Psoas muscle (tissue), 8 donors: ENCODE measurements at places on chromosomes 6 and 20.

DNA sequence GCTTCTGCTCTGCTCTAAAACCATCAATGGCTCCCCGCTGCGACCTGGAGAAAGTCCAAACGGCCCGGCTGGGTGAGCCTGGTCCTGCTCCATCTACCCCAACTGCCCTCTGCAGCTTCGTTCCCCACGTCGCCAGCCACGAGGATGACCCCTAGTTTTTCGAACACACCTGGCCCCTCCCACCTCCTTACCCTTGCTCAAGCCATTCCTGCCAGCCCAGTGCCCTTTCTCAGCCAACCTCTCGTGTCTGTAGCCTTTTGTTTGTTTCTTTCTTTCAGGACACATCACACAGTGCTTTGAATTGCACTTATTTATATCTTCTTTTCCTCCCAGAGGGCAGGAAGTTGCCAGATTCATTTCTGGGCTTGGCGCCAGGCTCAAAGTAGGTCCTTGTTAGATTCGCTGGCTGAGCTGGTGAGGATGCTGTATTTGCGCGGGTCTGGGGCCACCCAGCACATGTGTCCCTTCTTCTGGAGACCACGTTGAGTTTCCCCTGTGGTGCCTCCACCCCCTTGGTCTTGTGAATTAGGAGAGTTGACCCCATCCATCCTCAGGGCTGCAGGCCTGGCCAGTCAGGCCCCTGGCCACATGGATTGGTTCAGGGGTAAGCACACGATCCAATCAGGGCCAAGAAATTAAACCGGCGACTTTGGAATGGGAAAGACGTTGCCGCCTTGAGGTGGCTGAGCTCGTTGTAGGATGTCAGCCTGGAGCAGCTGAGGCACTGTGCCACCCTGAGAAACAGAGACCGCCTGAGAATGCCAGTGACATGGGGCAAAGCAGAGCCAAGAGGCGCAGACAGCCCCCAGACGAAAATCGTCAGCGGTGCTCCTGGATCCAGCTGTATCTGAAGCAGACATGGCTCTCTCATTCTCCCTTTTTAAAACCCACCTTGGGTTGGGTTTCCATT, 156.0 kb downstream of the CEBPB start:
- peaks cover 16% of the 10 kb centered on the region for H3K4me1 ChIP-seq
- no peaks in the 10 kb centered on the region for H3K36me3 ChIP-seq
- peak; percentile 85 for DNase-seq
- H3K27me3 ChIP-seq, result no peaks in the 10 kb centered on the region
- H3K4me3 ChIP-seq, result peak overlapping the region; percentile 31

DNA sequence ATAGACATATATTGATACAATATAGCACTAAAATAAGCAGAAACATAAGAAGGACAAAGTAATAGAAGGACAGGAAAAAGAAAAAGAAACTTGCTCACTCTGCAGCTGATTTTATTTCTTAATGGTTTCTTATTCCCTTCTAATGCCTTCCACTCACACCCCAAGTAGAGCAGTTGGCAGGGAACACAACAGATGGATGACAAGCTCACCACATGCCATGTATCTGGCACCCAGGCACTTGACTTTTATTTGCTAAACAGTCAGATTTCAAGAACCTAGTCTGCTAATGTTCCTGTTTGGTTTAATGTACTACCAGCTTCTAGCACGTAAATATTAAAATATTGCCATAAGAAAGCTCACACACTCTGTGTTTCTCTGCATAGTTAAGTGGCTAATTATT, 87.1 kb downstream of the COL19A1 start:
- H3K4me1 ChIP-seq, result peaks cover 49% of the 10 kb centered on the region
- H3K36me3 ChIP-seq, result no peaks in the 10 kb centered on the region
- peak overlapping the region; percentile 44 for H3K27ac ChIP-seq

DNA sequence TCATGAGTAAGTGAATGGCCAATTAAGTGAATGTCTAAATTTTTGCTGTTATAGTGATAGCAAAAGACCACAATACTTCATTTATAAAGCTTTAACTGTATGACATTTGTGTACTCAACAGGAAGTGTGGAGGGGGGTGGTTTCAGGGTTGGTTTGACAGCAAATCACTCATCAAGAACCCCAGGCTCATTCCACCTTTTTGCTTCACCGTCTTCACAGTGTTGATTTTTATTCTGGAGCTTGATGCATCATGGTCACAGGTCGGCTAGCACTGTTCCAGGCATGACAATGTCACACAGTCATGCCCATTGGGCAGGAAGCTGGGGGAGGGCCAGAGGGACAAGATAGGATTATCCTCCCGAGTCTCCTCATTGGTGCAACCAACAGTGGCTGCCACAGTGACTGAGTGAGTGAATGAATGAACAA, 75.0 kb downstream of the MDGA1 start:
- H3K27ac ChIP-seq, result no peak overlapping the region
- no peaks in the 10 kb centered on the region for H3K36me3 ChIP-seq
- H3K27me3 ChIP-seq, result peaks cover 55% of the 10 kb centered on the region
- H3K4me3 ChIP-seq, result no peak overlapping the region
- no peak for DNase-seq

GRCh38 chr20:62111148-62111547, 11.1 kb upstream of the LSM14B start:
- H3K36me3 ChIP-seq, result no peaks in the 10 kb centered on the region
- H3K27ac ChIP-seq, result no peak overlapping the region
- H3K4me1 ChIP-seq, result no peaks in the 10 kb centered on the region
- no peak overlapping the region for H3K4me3 ChIP-seq

DNA sequence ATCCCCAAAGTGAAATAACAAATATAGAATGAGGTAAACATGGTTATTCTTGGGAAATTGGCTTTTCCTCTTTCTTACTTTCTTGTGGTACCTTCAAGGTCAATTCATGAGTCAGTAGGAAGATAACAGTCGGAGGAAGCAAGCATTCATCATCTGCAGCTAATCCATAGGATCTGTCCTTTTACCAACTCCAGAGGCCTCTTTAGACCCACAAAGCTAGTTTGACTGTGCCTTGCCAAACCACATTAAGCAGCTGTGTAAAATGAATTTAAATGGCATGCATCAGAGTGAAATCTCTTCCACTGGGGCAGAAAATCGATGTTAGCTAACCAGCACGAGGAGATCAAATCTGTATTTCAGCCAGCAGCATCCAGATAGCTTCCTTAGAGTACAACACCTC, 171.3 kb downstream of the TMEM242 start:
- H3K36me3 ChIP-seq, result no peaks in the 10 kb centered on the region
- DNase-seq, result no peak
- H3K4me1 ChIP-seq, result peaks cover 18% of the 10 kb centered on the region

DNA sequence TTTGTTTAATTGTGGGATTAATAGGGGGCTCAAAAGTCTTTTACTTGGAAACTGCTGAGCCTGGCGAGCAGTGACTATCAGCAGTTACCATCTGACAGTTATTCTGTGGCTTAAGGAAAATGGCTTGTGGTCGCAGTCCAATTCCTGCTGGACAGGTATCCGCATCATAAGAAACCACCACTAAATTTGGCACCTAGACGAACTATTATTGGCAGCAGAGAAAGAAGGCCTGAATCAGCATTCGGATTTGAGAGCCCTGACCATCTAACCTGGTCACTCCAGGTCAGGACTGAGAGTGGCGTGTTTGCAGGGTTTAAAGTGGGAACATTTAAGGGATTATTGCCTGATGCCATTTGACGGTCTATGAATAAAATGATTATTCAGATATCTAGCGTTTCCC, 146.4 kb downstream of the RPS12 start:
- H3K27me3 ChIP-seq, result no peaks in the 10 kb centered on the region
- H3K36me3 ChIP-seq, result no peaks in the 10 kb centered on the region
- no peak for DNase-seq
- H3K27ac ChIP-seq, result peak overlapping the region; percentile 7
- peaks cover 26% of the 10 kb centered on the region for H3K4me1 ChIP-seq
- no peak overlapping the region for H3K4me3 ChIP-seq

- H3K27me3 ChIP-seq, result peaks cover 15% of the 10 kb centered on the region
- DNase-seq, result no peak
- H3K4me1 ChIP-seq, result no peaks in the 10 kb centered on the region
Measured at GRCh38 chr20:34141293-34141692, 29.2 kb upstream of the EIF2S2 start.

DNA sequence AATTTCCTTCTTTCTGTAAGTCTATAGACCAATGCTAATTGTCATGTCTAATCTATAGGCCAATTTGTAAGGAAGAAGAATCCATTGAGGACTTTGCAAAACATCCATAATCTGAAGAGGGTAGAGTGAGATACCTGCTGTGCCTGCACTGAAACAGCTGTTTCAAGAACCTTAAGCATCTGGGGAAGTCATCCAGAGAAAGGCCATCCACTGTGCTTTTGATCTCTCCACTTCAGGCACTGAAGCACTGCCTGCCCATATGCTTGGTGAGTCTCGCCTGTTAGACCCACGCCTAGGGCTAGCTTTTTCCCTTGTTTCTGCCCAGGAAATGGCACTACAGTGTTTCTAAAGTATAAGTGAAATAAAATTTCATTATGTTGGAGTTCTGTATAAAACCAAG, 921.8 kb upstream of the EPHA7 start:
- H3K4me1 ChIP-seq, result no peaks in the 10 kb centered on the region
- DNase-seq, result no peak

GRCh38 chr6:17418281-17419188, 25.1 kb downstream of the CAP2 start:
- DNase-seq, result peak; percentile 55
- H3K4me1 ChIP-seq, result peaks cover 75% of the 10 kb centered on the region
- no peaks in the 10 kb centered on the region for H3K27me3 ChIP-seq
- peak overlapping the region; percentile 96 for H3K27ac ChIP-seq
- H3K4me3 ChIP-seq, result peak overlapping the region; percentile 46
- H3K36me3 ChIP-seq, result no peaks in the 10 kb centered on the region

DNA sequence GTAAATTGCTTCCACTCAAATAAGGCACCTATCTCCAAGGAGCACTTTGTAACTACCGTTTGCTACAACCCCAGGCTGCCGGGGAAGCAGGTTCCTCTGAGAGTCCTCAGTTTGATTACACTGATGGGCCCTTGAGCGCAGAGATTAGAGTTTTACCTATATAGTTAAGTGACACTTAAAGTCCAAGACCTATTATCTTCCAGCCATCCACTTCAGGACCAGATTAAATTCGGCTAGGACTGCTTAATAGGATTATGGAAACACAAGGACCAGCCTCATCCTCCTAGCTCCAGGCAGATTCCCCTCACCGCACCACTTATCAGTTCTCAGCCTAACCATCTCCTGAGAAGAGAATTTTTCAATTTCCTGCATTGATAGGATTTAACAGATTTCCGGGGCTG, 64.7 kb upstream of the TIAM2 start:
- no peak overlapping the region for H3K4me3 ChIP-seq
- no peaks in the 10 kb centered on the region for H3K27me3 ChIP-seq
- no peak for DNase-seq
- H3K27ac ChIP-seq, result no peak overlapping the region
- H3K4me1 ChIP-seq, result peaks cover 7% of the 10 kb centered on the region
- no peaks in the 10 kb centered on the region for H3K36me3 ChIP-seq

DNA sequence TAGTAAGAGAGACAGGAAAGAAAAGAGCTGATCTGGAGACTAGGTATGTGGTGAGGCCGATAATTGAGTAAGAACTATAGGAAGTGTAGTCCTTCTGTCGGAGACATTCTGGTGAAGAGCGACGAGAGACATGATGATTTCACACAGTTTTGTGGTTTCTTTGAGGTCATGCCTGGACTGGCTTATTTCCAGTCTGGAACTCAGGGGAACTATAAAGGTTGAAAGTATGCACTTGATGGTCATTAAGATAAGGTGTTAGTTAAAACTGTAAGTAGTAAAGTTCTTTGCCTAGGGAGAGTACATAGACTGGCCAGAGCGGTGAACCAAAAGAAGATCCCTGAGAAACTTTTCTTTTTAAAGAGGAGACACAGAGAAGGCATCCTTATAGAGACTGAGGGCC, 68.8 kb downstream of the RFX6 start:
- H3K27me3 ChIP-seq, result no peaks in the 10 kb centered on the region
- H3K4me1 ChIP-seq, result no peaks in the 10 kb centered on the region
- no peak overlapping the region for H3K4me3 ChIP-seq
- H3K36me3 ChIP-seq, result no peaks in the 10 kb centered on the region
